ENCODE measurements at places on chromosomes 7 and 10.

GRCh38 chr10:125641398-125641797 lies 41.6 kb downstream of the TEX36 start:
- no peak for DNase-seq

DNA sequence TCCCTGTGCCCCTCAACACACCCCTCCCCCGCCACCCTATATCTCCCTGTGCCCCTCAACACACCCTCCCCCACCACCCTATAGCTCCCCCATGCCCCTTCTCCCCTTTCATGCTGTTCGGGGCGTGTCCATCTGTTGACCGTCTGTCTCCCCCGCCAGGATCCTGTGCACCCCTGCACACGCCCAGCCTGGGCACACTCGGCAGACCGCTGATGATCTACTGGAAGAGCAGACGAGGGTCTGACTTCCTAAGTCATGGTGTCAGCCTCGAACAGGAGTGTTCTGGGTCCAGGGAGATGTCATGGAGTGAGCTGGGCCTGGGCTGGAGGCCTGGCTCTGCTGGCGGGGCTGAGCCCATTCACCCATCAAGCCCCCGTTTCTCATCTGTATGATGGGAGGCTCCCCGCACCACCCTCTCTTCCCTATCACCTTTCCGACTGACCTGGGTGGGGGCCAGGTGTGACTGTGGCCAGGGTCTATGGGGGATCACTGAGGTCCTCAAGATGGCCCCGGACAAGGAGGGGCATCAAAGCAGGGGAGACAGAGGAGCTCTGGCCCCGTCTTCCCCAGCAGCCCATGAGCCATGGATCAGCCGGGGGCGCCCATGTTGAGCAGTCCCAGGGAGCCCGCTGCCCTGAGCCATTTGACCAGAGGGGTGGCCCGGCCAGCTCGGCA lies 48.3 kb downstream of the PDGFA start:
- DNase-seq = no peak

GRCh38 chr10:107085665-107086525 lies 78.6 kb downstream of the SORCS1 start:
- DNase-seq = no peak

DNA sequence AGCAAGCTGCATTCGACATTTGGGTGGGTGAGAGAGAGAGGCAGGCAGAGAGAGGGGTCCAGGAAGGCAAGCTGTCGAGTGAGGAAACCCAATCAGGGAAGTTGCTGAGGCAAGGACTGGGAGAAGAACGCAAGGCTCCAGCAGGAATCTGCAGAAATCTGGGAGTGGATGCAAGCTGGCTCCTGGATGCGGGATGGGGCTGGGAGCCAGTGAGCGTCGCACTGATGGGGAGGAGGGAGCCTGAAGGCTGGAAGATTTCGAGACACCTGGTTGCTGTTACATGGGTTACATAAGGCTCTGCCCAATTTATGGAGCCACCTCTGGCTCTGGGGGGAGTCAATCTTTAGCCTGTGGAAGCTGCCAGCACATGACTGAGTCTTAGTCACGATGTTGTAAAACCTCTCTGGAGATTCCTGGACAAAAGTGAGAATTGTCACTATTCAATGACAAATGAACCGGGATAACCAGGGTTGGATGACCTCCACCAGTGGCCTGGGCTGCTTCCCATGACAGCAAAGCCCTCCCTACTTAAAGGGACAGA lies 51.1 kb upstream of the ADRB1 start:
- DNase-seq = no peak

DNA sequence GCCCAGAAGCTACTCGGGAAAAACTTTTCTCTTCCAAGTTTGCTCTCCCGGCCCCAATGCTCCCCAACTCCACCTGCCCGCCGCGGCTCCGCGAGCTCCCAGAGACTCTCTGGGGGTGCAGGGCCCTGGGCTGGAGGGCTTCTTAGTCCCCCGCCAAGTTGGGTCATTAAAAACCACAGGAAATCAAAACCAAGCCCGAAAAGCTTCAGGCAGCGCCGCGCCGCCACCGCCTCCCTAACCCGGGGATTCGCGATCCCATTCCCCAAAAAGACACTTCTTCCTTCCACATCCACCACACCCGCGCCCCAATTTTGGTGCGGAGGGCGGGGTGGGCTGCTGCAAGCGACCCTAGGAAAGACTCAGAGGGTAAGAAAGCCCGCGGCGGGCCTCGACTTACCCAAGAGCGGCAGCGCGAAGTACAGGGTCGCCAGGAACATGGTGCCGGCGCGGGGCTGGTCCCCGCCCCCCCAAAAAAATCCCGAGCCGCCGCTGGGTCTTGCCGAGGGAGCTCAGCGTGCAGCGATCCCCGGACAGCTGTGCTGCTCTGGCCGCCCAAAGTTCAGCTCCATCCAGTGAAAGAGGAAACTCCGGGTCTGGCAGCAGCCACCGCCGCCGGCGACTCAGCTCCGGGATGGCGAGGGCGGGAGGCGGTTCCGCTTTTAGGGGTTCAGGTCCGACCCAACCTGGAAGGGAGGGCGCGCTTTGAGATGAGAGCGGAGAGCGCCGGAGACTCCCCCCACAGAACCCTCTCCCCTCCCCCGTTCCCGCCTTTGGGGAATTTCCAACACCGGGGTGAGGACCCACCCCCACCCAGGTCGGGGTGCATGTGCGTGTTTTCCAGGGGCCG lies 1.2 kb downstream of the GFRA1 start:
- no peak for DNase-seq

- DNase-seq = no peak
Observed at GRCh38 chr7:123143252-123144006, 56.3 kb downstream of the SLC13A1 start.

DNA sequence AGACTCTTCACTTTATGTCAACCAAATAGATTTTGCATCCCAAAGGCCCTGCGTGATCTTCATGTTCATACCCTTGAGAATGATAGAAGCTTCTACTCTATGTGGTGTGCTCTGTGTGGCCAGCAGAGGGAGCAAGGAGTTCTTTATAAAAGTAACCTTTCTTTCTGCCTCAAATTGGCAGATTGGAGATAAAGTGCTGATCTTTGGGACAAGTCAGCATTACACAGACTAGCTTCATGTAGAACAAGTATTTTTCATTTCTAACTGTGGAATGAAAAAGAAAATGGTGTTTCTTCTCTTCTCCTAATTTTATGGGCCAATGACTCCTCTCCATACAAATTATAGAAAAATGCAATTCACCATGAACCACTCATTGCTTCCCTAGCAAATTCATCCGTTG lies 1214.1 kb downstream of the SORCS1 start:
- no peak for DNase-seq
